ENCODE measurements at places on chromosomes 7 and 10.

GRCh38 chr7:4849390-4849789, 12.4 kb downstream of the PAPOLB start:
- no peak for DNase-seq

DNA sequence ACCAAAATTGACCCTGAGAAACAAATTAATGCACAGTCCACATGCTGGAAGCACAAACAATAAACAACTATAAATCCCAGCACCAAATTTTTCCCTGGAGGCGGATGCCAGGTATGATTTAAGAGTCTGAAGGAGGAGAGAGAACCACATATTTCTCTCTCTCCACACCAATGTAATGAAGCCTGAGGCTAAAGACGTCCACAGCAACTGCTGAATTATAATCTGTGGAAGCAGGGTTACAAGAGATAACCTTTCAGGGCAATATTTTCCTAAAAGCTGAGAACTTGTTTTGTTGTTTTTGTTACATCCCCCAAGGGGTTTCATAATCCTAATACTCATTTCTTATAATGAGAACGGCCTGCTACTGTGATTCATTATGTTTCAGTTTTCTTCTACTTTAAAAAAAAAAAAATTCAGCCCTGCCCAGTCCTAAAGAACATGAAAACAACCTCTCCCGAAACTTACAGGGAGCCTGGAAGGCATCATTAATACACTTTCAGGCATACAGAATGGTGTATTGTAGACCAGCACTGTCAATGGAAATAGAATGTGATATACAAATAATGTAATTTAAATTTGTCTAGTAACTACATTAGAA, 48.5 kb upstream of the ABLIM1 start:
- no peak for DNase-seq

- no peak for DNase-seq
These were observed 106.9 kb upstream of the STK17A start for GRCh38 chr7:43475983-43476382.

- DNase-seq: no peak
These were observed 63.1 kb downstream of the TNS3 start for GRCh38 chr7:47518827-47519226.

GRCh38 chr7:29461996-29462395, 101.6 kb upstream of the PRR15 start:
- DNase-seq: no peak

DNA sequence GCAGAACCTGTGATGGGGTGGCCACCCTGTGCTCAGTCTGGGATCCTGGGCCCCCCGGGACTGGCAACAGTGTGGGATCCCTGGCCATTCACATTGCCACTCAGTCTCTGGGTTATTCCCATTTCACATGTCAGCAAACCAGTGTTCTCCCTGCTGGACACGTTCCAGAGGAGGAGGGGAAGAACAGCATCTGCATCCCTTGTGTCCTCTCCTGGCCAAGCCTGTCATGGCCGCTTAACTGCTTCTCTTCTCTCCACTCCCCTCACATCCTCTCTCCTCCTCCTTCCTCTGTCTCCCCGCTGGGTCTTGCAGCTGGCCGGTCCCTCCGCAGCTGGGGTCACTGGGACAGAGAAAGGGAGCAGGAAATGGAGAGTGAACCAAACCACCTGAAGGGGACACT, 74.4 kb downstream of the C10orf105 start:
- DNase-seq: no peak

- DNase-seq: no peak
These were observed 993 bp downstream of the PTPRN2 start for GRCh38 chr7:158586499-158587161.

DNA sequence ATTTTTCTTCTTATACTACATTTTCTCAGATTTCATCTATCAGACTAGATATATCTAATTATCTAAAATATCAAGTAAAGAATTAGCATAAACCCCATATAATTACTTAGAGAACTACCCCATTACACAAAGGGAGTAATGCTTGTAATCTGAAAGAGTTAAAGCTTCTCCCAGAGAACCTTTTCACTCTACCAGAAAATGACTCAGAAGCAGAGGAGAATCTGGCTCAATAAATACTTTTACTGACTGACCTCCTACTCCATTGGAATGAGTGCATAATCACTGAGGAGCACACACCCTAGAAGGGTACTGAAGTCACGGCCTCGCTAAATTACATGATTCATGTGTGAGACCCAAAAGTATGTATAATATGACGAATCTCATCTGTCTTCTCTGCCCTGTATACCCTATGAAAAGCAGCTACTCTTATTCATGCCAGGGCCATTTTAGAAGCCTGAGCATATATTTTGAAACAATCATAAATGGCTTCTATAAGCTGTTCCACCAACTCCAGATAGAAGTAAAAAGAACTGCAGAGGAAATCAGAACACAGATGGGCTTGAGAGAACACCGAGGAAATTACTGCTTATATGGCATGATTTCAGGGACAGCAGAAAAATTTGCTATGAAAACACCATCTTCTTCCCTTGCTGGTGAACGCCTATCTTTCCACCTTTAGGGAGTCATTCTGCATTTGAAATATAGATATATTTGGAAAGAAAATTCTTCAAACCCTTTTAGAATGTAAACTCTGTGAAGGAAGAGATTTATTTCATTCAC, 32.7 kb downstream of the DNMBP start:
- no peak for DNase-seq

DNA sequence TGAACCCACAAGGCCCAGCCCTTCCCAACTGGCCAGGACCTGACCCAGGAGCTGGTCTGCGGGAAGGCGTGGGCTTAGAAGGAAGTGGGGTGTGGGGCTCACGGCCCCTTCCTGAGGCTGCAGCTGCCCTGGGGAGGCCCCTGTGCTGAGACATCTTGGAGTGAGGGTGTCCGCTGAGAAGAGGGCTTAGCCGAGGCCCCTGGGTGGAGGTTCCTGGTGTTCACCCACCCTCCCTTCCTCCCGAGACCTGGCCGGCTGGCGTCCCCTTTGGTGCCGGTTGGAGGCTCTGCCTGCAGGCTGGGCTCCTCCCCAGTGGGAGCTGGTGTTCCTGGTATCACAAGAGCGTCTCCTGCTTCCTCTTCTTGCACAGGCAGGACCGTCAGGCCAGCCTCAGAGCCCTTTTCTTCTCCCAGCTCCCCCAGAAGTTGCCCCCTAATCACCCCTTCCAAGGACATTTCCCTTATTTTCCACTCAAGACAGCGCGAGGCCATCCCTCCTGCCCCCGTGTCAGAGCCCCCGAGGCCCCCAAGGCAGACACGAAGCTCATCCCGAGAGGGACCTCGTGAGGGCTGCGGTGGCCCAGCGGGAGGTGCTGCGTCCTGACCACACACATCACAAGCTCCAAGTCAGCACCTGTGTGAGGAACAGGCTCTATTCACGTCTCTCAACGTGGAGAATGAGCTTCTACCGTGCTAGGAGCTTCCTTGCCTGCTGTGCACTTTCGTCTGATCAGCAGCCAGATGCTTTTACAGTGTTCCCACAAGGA, 25.1 kb upstream of the FAM20C start:
- DNase-seq: no peak

GRCh38 chr10:10828623-10829022, 189.0 kb upstream of the CELF2 start:
- no peak for DNase-seq

DNA sequence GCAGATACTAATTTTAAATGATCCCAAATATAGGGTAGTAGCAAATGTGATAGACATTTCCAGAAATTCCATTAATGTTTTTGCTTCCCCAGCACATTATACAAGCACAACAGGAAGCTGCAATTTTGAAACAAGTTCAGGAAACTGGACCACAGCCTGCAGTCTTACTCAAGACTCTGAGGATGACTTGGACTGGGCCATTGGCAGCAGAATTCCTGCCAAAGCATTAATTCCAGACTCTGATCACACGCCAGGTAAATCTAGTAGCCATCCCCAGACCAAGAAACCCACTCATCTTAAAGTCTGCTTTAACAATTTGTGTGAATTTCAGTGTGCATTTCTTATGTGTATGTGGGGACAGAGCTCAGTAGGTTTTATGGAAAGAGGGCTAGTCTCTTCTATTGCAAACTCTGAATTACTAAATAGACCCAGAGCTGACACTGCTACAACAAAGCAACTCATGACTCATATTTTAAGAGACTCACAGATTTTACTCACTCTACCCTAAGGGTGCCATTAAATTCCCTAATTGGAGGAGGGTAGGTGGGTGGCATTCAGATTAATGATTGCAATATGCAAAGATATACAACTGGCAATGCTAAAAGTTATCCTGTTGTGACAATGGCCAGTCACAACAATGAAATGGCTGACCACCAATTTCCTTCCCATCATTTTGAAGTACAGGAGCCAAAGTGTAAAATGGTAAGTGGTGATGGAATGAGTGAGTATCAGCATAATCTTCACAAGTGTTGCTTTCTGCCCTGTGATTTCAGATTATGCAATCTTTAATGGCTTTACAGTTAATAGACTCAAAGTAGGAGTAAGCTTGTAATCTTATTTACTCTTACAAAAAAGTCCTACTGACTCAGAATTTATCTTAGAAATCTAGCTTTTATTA, 317.6 kb upstream of the PLXDC2 start:
- no peak for DNase-seq

GRCh38 chr10:91022390-91022789, 101.5 kb upstream of the ANKRD1 start:
- DNase-seq: no peak

DNA sequence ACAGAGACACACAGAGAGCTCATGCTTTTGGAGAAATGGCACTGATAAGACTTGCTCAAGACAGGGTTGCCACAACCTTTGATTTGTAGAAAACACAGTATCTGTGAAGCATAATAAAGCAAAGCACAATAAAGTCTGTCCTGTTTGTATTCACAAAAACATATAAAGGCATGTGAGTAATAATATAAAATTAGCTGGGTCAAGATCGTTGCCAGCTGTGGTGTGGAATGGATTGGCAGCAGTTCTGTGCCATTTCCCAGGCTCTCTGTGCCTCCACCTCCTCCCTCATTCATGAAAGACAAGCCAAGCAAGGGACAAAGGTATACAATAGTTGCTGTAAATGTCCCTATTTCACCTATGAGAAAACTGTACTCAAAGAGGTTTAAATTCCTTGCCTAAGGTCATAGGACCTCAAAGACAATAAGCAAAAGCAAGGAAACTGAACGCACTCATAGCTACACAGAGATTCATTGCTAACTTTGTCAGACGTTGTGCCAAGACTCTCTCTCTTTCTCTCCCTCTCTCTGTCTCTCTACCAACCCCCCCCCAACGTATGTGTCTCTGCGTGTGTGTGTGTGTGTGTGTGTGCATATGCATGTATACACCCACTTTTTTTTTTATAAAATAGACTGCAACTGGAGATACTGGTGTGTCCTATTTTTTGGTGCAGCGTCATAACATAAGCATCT, 31.8 kb downstream of the CHST3 start:
- no peak for DNase-seq

DNA sequence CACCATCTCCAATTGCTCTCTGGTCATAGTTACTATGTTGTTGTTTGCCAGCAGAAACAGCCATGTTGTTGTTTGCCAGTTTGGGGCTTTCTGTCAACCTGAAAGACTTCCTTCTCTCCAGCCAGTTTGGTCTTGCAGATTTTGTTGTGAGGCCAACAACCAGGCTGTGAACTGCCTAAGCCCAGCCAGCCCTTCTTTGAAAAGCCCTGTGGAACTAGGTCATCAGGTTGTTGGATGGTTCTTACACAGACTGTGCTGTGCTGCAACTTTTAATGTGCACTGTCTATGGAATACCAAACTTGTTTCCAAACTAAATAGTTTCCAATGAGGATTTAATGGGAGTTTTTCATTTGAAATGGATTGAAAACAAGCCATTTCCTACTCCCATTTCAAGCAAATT, 592.7 kb upstream of the GALNT17 start:
- no peak for DNase-seq

DNA sequence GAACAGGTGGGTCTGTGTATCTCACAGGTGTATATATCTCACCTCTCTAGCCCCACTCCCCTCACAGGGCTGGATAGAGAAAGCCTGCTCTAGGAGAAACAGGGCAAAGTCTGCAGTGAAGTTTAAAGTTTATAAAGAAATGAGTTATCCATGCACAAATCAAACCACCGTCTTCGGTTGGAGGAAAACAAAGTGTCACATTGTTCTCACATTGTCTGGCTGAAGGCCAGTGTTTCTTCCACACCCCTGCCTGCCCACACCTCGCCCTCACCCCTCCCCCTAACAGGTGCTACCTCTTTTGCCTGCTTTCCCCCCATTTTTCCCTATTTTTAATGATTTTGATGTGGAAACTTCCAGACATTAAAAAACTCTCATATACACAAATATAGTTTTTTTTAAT, 25.8 kb downstream of the AQP1 start:
- no peak for DNase-seq

DNA sequence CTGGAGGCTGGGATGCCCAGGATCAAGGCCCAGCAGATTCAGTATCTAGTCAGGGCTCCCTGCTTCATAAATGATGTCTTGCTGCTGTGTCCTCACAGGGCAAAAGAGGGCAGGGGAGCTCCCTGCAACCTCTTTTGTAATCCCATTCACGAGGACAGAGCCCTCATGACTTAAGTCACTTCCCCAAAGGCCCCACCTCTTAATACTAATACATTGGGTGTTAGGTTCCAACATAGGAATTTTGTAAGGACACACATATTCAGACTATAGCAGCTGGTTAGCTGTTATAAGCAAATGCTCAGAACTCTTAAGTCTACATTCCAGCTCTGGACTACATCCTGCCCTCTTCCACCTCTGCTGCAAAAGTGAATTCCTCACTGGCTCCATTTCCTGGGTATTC, 63.0 kb downstream of the VOPP1 start:
- DNase-seq: no peak

- DNase-seq: no peak
These were observed 78.0 kb upstream of the ELMO1 start for GRCh38 chr7:37526623-37527022.

- DNase-seq: no peak
These were observed 326.2 kb downstream of the RNLS start for GRCh38 chr10:88256886-88257285.

- no peak for DNase-seq
These were observed 390.7 kb downstream of the ARL4A start for GRCh38 chr7:13078105-13078504.

DNA sequence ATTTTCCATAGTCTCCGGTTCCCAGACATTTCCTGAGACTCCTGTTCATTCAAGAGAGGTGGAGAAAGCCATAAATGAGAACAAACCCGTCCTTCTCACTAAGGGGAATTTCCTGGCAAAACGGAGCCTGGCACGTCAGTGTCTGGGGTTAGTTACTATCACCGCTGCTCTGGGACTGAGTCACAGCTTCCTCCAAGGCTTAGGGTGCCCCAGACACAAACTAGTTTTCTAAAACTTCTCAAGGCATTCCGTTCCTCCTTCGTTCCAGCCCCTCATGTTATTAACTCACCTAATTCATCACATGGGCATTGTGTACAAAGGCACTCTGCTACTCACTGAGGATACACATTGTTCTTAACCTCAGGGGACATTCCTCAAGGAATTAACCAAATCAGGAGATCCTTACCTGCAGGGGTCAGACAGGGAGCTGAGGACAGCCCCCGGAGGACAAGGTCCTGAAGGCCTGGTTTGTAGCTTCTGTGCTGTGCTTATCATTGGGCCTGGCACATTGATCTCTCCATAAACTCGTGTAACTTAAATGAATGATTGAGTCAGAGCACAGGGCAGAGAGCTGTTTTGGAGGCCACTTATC, 103.0 kb upstream of the KLF6 start:
- DNase-seq: peak; percentile 80

GRCh38 chr10:60208676-60209269, 180.9 kb downstream of the ANK3 start:
- DNase-seq: no peak
